ENCODE measurements at places on chromosomes 3 and 15.
A peak's percentile ranks its signal among the peaks of the same experiment; 100 is the strongest.

- DNase-seq = no peak
These were observed 4.8 kb downstream of the TNFAIP8L3 start for GRCh38 chr15:51089699-51090453.

DNA sequence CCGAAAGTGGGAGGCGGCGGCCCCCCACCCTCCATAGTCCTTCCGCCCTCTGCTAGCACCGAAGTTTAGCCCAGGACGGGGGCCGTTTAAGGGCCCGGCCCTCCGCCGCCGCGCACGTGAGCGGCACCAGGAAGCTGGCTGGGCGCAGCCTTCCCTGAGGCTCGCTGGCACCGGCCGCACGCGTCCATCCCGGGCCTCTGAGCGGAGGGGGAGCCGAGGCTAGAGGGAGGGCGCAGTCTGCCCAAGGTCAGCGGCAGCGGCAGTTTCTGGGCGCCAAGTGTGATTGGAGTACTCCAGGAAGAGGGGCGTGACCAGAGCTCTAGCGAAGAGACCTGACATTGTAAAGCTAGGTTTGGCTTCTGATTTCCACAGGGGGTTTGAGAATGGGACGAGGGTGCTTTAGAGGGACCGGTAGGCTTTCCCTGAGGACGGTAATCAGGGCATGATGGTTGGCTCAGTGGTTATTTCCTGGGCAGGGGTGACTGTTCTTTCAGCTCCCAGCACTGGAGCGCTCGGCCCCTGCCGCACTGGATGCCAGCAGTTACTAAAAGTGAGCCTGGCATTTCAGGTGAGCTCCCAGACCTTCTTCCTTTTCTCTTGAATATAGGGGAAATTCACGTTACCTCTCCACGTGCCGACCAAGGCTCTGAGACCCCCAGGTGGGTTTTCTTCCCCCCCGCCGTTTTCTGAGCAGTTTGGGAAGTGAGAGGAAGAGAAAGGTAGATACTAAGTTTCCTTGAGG lies 853 bp downstream of the TEX264 start:
- peak; percentile 42 for DNase-seq

GRCh38 chr3:35200056-35200455 lies 439.3 kb upstream of the ARPP21 start:
- DNase-seq = no peak

GRCh38 chr3:129228891-129229585 lies 20.4 kb upstream of the COPG1 start:
- DNase-seq = no peak

- DNase-seq = no peak
These were observed 4.0 kb downstream of the PDHB start for GRCh38 chr3:58429657-58430056.

GRCh38 chr3:14169435-14169834 lies 9.0 kb downstream of the XPC start:
- no peak for DNase-seq

DNA sequence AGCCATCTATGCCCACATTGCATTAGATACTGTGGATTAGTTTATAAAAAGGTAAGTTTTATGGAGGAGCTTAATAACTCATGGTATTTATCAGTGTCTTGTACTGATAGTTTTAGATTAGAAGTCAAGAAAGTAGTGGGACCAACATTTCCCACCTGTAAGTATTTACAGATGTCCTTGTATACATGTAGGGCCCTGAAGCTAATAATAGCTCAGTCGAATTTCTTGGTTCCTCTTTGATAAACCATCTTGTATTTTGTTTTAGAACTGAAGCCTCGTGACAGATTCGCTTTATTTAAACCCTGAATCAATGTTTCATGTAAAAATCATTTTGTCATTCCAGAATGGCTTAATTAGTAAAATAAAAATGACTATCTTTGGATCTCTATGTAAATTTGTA lies 73.4 kb downstream of the CRYBG3 start:
- no peak for DNase-seq

GRCh38 chr3:25277503-25277902 lies 150.6 kb upstream of the RARB start:
- no peak for DNase-seq

- DNase-seq = no peak
These were observed 516.7 kb downstream of the NTRK3 start for GRCh38 chr15:87739866-87740265.

GRCh38 chr15:89168316-89168833 lies 53.0 kb downstream of the RLBP1 start:
- DNase-seq = no peak

Measured in C1 segment of cervical spinal cord (tissue), 14 donors.